ENCODE measurements at places on chromosomes 3 and 15. TPM values are rescaled to one million over a fixed set of nuclear protein-coding genes. Genes with fewer than 3 reads are reported as not detected.
A peak's percentile ranks its signal among the peaks of the same experiment; 100 is the strongest.

DNA sequence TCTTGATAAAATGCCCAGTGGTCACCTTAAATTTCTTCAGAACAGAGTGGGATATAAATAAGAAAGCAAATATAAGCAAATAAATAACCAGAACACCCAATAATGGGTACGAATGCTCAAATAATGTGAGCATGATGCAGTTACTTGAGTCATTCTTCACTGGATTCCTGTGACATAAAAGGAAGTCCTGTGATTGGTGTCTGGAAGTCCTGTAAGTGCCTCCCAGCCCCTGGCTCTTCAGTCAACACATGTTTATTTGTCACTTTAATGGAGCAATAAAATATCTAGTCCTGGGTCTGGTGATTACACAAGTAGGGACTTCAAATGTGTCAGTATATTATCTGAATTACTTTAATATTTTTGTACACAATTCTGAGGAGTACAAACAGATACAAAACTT lies 30.4 kb downstream of the TMEM212 start:
- H3K4me3 ChIP-seq: no peak overlapping the region
- no peaks in the 10 kb centered on the region for H3K36me3 ChIP-seq
- peaks cover 52% of the 10 kb centered on the region for H3K4me1 ChIP-seq
- H3K27me3 ChIP-seq: no peaks in the 10 kb centered on the region
- peak; percentile 68 for DNase-seq

- H3K27ac ChIP-seq: no peak overlapping the region
- H3K36me3 ChIP-seq: no peaks in the 10 kb centered on the region
- no peaks in the 10 kb centered on the region for H3K4me1 ChIP-seq
- DNase-seq: no peak
- H3K27me3 ChIP-seq: no peaks in the 10 kb centered on the region
Observed at GRCh38 chr15:64263567-64263966, 92.4 kb downstream of the CSNK1G1 start.

DNA sequence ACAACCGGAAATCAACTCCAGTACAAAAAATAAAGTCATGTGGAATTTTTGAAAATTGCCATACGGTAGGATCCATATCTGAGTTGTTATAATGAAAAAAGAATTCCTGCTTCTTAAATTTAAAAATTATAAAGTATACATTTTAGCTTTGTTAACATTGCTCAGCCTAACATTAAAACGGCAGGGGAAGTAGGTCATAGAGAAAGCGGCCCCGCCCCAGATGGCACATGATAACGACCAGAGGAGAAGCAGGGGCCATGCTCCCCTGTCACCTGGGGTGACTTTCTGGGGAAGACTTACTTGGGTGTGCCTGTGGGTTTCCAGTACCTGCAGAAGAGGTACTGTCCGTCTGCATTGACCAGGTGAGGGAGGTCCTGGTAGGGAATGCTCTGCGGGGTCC lies 921 bp downstream of the MGLL start:
- H3K4me1 ChIP-seq: peaks cover 23% of the 10 kb centered on the region
- no peak for DNase-seq
- H3K27ac ChIP-seq: peak overlapping the region; percentile 44
- H3K27me3 ChIP-seq: no peaks in the 10 kb centered on the region
- H3K36me3 ChIP-seq: no peaks in the 10 kb centered on the region

DNA sequence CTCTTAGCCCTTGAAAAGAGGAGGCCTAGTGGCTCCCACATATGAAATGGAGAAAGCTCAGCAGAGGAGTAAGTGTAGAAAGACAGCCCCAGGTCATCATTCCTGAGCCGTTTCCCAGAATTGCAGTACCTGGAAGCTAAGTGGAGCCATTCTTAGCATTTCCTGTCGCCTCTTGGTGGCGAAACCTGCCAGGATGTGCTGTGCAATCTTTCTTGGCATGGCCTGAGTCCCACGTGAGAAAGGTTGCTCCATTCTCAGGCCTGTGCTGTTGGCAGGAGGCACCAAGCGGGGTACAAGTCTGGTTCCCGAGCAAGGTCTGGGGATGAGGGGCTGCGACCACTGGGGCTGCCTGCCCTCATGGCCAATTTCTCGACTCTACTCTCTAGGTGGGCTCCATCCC lies 207.2 kb upstream of the TPM1 start:
- H3K27ac ChIP-seq: no peak overlapping the region
- no peaks in the 10 kb centered on the region for H3K4me1 ChIP-seq

- H3K27ac ChIP-seq: no peak overlapping the region
- no peak for DNase-seq
- H3K4me3 ChIP-seq: no peak overlapping the region
- no peaks in the 10 kb centered on the region for H3K36me3 ChIP-seq
Observed at GRCh38 chr15:35727627-35728026, 181.7 kb upstream of the DPH6 start.

Gene CDHR4
- total RNA-seq: not detected

DNA sequence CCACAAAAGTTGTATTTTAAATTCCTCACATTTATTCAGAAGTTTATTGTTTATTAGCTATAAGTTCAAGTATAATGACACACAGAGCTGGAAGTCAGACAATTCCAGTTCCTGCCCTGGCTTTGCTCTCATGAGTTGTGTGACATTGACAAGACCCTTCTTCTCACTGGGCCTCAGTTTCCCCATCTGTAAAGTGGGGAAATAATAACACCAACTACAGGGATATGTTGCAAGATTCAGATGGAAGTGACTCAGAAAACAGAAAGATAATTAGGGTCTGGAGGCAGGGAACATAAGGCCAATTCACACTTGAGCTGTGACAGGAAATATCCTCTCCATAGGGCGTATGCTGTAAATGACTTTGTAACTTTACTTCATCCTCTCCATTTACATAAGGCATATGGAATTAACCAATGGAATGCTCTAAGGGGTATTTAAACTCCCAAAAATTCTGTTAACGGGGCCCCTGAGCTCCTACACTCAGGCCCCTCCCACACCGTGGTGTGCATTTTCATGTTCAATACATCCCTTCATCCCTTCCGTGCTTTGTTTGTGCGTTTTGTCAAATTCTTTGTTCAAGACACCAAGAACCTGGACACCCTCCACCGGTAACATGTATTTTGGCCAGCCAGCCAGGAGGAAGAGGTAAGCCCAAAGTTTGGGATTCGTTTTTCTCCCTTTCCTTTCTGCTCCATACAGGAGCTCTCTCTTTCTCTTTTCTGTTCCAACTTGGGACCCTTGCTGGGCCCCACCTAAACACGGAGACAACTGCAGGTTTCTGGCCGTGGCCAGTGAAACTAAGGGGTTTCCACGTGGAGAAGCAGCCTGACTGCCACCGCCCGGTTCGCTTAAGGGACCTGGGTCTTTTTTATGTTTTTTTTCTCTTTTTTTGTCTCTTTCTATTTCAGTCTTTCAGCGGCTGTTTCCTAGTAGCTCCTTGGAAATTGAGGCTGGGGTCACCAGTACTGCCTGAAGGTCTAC lies 16.9 kb downstream of the CYP11A1 start:
- no peak overlapping the region for H3K4me3 ChIP-seq
- H3K27ac ChIP-seq: no peak overlapping the region
- peaks cover 2% of the 10 kb centered on the region for H3K27me3 ChIP-seq
- no peaks in the 10 kb centered on the region for H3K36me3 ChIP-seq
- DNase-seq: no peak

DNA sequence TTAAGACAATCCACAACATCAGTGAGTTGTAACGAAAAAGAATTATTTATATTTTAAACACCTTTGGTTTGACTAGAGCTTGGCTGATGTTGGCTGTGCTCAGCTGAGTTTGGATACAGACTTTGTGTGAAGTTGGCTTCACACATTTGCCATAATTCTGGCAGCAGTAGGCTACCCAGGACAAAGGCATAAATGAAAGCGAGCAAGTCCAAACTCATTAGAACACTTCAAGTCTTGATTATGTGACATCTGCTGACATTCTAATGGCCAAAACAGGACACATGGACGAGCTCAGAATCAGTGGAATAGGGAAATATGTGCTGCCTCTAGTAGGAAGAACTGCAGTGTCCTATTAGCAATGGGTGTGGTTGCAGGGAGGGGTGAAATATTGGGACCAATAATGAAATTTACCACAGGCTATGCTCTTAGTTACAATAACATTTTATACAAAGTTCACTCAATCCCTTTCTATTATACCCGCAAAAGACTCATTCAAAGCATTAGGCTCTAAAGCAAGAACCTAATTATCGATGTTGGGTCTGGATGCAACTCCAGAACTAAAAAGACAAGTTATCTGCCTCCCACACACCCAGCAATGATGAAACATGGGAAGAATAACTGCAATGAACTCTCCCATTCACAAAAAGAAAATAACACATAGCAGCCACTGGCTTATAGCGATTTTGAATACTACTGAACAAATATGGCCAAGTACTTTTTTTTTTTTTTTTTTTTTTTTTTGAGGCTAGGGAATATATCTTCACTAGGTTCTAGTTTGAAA lies 493.9 kb upstream of the RASGRP1 start:
- no peak for DNase-seq
- H3K4me1 ChIP-seq: peaks cover 3% of the 10 kb centered on the region
- no peaks in the 10 kb centered on the region for H3K36me3 ChIP-seq
- no peaks in the 10 kb centered on the region for H3K27me3 ChIP-seq
- H3K27ac ChIP-seq: no peak overlapping the region

DNA sequence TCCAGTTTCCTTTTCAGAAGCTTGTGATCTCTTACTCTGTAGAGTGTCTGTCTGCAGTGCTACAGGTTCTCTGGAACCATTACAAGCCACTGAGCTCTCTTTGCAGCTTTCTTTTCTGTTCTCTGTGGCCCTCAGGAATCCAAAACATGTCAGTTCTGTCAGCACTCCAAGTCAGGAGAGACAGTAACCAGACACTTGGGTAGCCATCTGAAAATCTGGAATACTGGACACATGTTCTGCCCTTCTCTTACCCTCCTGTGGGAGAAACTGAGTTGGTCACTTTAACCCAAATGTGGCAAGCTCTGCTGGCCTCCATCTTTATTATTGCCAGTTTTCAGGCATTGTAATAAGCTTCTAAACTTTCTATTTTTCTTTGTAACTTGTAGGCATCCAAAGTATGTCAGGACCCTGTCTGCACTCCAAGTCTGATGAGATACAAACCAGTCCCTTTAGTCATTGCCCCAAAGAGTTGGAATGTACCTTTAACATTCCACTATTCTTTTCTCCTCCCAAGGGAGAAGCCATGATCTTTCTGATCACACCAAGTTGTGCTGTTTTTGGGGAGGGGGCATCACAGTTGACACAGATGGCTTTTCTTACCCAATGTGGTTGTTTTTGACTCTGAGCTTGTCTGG lies 183.7 kb downstream of the DPH6 start:
- no peak overlapping the region for H3K4me3 ChIP-seq
- DNase-seq: no peak
- H3K4me1 ChIP-seq: no peaks in the 10 kb centered on the region
- H3K27ac ChIP-seq: no peak overlapping the region
- no peaks in the 10 kb centered on the region for H3K27me3 ChIP-seq
- H3K36me3 ChIP-seq: no peaks in the 10 kb centered on the region

Gene NMB
- total RNA-seq: 9.8 TPM

DNA sequence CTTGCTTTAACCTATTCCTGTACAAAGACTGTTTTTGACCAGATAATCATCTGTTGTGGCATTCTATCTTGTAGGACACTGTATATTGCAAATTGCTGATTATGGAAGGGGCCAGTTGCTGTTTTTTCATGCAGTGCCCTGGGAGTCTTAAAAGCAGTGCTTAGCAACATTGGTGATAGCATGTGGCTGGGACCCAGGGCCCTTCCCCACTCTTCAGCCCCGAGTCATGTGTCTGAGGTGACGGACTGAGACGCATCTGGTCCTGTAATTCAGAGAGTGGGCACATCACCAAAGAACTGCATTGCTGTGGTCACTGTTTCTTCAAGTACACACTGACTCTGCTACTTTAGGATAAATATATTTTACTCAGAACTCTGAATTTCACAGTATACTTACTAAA lies 63.4 kb downstream of the SNRK start:
- no peak overlapping the region for H3K4me3 ChIP-seq
- no peak for DNase-seq
- no peaks in the 10 kb centered on the region for H3K4me1 ChIP-seq
- peaks cover 52% of the 10 kb centered on the region for H3K36me3 ChIP-seq
- no peak overlapping the region for H3K27ac ChIP-seq
- no peaks in the 10 kb centered on the region for H3K27me3 ChIP-seq

GRCh38 chr3:36514171-36514570 lies 133.9 kb downstream of the STAC start:
- no peaks in the 10 kb centered on the region for H3K27me3 ChIP-seq
- H3K36me3 ChIP-seq: no peaks in the 10 kb centered on the region
- H3K27ac ChIP-seq: no peak overlapping the region
- no peak overlapping the region for H3K4me3 ChIP-seq
- H3K4me1 ChIP-seq: no peaks in the 10 kb centered on the region

GRCh38 chr15:31296219-31296645 lies 30.4 kb upstream of the KLF13 start:
- H3K27ac ChIP-seq: no peak overlapping the region
- no peak overlapping the region for H3K4me3 ChIP-seq
- no peaks in the 10 kb centered on the region for H3K4me1 ChIP-seq

- peaks cover 10% of the 10 kb centered on the region for H3K4me1 ChIP-seq
- no peaks in the 10 kb centered on the region for H3K36me3 ChIP-seq
- no peaks in the 10 kb centered on the region for H3K27me3 ChIP-seq
- H3K27ac ChIP-seq: no peak overlapping the region
- DNase-seq: no peak
- no peak overlapping the region for H3K4me3 ChIP-seq
Observed at GRCh38 chr3:38647217-38647970, 2.1 kb downstream of the SCN5A start.
